ENCODE measurements at places on chromosomes 6 and 20. TPM values are rescaled to one million over a fixed set of nuclear protein-coding genes. Genes with fewer than 3 reads are reported as not detected.

DNA sequence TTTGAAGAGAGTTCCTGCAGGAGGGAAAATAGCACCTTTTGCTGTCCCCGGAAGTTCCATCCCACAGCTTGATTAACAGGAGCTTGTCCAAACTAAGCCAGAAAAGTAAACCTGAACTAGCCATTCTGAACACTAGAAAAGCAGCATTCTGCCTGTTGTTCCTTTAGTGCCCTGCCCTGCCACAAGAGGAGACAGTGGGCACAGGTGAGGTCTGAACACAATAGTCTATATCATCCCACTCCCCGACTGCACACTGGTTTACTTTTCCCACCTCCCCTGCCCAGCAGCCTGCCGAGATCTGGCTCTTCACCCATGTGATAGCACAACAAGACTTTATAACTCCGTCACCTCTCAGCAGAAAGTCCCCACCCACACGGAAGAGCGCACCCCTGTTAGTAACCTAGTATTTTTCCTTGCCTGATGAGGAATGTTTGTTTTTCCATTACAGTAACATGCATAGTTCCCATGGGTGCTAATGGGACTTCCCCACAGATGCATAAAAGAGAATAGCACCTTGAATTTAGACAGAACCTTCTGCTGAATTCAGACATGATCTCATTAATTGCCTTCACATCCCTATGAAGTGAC is 59.7 kb downstream of the TFAP2A start:
- no peak for DNase-seq

DNA sequence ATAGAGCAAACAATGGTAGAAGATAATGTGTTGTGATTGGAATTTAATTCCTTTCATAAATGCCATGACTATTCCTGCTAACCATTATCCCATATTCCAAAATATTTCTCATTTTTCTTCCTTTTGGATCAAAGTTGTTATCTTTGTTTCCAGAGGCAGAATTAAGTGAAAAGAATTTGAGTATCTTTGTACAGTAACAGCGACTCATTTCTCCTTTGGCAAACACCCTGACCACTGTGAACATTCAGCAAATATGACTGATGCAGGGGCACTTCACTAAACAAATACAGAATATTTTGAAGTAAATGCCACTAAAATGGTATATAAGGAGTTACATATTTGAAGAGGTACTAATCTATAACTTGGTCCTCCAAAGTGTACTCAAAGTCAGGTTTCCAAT is 105.0 kb upstream of the LAMP5 start:
- DNase-seq = no peak

ARFGEF3 gene
- total RNA-seq = 0.60 TPM

DNA sequence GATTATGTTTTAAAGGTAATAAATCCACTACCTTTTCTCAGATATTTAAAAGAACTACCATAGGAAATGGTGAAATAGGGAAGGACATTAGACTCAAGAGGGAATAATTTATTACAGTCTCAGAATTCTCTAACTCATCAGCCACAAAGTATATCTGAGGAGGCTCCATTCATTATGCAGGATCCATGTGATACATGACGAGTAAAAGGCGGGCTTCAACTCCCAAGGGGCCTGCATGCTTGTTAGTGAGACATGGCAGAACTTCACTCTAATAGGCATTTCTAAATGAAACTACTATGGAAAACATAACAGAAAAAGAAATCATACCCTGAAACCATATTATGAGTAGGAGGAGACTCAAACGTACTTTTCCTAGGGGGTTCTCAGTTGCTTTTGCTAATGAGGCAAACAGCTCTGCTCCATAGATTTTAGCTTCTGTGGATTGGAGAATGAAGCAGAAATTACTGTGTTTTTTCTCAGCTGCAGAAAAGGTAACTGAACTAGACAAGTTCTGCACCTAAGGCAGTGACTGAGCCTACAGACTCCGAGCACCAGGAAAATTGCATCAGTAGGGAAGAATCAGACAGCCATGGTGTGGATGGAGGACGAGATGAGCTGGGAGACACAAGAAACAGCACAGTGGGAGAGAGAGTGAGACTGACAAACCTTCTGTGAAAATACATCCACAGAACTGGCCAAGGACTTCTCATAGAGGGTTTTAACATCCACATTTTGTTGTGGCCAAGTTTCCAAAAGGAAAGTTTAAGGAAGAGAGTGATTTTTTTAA is 254.6 kb upstream of the PRDM1 start:
- no peak for DNase-seq

DNA sequence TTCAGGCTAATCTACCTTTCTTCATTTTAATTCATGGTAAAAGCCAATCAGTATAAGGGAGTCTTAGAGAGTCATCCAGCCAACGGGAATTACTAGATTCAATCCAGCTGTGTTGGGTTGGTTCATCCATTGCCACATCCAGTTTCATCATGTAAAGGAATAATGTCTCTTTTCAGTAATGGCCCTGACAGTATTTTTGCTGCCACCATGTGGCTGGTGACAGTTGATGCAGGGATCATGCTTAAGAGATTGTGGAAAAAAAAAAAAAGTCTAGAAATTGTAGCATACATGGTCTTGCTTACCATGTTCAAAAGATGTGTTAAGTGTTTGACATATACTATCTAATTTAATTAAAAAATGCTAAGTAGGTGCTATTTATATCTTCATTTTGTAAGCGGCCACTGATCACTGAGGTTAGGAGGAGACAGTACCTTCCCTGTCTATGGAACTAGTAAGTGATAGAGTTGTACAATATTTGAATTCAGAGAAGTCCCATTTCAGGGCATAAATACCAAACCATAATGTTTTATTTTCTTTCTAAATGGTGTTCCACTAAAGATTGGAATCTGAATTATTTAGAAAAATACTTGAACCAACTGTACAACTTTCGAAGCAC is 135.9 kb downstream of the KHDRBS2 start:
- DNase-seq = peak; percentile 72

FAM229B gene
- 23.7 TPM for total RNA-seq

GRCh38 chr6:161356167-161356854 is 82.5 kb upstream of the AGPAT4 start:
- DNase-seq = no peak

GRCh38 chr20:41436679-41437078 is 70.1 kb upstream of the EMILIN3 start:
- no peak for DNase-seq

FNDC1 gene
- not detected for total RNA-seq

C20orf202 gene
- 0.20 TPM for total RNA-seq

PCED1A gene
- 40.1 TPM for total RNA-seq

DNA sequence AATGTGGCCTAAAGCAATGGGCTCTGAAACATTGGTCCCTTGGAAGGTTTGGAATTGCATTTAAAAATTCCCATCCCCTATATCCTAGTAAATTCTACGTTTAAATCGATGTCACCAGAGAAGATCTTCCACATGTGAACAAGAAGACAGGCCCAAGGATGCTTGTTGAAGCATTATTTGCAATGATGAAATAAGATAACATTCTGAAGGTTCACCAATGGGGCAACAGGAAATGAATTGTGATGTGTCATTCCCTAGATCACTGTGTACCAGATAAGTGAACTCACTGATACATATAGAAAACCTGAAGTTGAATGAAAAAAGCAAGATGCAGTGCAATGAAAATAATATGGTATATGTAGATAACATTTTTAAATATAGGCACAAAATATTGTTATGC is 464.3 kb upstream of the BTBD3 start:
- no peak for DNase-seq

MOXD1 gene
- total RNA-seq = not detected

DNA sequence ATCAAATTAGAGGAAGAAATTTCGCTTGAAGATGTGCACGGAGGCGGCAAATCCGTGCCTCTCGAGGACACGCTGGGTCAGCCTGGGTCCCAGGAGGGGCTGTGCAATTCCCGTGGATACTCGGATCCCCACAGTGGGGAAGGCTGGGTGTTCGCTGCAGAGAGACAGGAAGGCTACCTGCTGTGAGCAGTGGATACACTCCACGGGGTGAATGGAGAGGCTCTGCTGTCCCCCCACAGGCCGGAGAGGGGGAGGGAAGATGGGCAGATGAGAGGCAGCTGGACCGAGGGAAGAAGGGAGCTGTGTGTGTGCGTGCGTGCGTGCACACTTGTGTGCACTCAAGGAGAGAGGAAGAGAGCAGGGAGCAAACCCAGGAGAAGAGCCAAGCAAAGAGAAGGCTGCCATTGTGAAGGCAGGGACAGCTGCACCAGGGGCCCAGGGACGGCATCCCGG is 57.3 kb downstream of the SULF2 start:
- no peak for DNase-seq

CALHM5 gene
- total RNA-seq = not detected

DNA sequence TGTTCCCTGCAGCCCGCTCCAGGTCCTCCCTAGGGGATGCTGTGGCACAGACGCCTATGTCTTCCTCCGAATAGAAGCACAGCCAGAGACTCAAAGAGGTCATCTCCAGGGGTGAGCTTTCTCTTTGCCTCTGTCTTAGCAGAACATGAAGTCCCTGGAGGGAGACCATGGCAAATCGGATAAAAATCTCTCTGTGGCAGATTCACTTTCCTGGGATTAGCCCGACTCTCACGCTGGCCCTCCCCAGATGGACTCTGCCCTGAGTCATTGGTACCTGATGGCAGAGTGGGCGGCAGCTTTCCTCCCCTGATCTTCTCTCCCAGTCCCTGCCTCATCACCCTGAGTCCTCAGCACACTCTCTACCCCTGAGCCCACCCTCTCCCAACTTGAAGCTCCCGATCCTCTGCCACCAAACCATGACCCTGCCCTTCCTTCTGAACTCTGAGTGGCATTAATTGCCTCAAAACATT is 58.0 kb upstream of the CCDC167 start:
- DNase-seq = no peak

BNIP5 gene
- not detected for total RNA-seq

- DNase-seq = no peak
These were observed 432.3 kb downstream of the CD83 start for GRCh38 chr6:14549871-14550270.

- DNase-seq = peak; percentile 74
These were observed 3.9 kb upstream of the LAMA5 start for GRCh38 chr20:62370807-62371587.

DNA sequence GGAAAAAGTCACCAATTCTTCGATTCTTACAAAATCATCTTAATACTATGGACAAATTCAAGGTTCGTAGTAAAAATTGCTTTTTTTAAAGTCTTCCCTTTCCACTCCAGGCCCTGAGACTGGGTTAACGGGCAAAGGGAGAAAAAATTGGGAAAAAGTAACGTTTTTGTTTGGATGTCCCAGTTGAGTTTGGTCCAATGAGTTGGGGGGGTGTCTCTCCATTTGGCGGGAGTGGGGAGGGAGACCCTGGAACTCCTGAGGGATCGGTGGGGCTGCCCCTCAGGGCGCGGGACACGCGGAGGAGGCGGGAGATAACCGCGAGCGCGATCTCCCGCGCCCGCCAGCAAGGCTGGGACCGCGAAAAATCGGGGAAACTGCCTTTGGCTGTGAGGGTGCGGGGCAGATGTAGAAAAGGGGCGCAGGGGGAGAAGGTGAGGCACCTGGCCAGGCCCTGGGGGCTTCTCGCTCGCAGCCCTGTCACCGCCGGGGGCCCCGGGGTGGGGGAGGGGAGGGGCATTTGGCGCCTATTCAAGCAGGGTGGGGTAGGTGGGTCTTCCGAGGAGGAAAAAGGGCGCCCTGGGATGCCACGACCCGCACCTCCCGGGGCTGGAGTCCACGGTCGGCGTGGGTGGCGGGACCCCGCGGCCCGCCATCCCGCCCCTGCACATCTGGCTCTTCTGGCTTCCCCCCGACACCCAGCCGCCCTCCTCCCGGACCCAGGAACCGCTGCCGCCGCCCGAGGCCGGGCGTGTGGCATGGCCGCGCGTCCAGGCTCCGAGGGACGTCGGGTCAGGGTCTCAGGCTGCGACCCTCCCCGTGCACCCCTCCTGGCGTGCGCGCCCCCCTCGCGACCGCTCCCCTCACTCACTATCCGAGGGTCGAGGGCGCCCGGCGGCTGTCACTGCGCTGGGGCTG is 595 bp downstream of the FBXO5 start:
- DNase-seq = no peak

- no peak for DNase-seq
These were observed 33.1 kb downstream of the HBS1L start for GRCh38 chr6:135021310-135022049.

DNA sequence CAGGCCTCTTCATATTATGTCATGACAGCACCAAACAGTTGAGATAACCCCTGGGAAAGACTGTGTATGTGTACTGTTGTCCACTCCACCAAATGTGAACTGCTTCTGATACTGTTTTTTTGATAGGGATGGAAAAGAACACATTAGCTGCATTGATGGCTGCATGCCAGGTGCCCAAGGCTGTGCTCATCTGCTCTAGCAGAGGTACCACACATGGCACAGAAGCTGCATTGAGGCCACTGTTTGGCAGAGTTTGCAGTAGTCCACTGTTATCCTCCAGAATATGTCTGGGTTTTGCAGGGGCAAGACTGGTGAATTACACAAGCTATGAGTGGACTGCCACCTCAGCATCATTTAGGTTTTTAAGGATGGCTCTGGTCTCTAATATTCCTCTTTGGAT is 28.2 kb upstream of the ELMO2 start:
- DNase-seq = no peak

BPIFB2 gene
- total RNA-seq = 54.5 TPM

GRCh38 chr6:81547149-81547548 is 205.3 kb downstream of the TENT5A start:
- no peak for DNase-seq

DNA sequence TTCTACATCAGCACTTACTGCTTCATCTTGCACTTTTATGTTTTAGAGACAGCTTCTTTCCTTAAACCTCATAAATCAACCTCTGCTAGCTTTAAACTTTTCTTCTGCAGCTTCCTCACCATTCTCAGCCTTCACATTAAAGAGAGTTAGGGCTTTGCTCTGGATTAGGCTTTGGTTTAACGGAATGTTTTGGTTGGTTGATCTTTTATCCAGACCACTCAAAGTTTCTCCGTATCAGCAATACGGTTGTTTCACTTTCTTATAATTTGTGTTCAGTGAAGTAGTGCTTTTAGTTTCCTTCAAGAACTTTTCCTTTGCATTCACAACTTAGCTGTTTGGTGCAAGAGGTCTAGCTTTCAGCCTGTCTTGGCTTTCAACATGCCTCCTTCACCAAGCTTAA is 40.4 kb downstream of the DNAAF9 start:
- DNase-seq = no peak

PBOV1 gene
- total RNA-seq = not detected

XKR7 gene
- total RNA-seq = not detected

VSTM2L gene
- total RNA-seq = not detected

- no peak for DNase-seq
These were observed 34.7 kb upstream of the STX16 start for GRCh38 chr20:58616411-58616810.

DNA sequence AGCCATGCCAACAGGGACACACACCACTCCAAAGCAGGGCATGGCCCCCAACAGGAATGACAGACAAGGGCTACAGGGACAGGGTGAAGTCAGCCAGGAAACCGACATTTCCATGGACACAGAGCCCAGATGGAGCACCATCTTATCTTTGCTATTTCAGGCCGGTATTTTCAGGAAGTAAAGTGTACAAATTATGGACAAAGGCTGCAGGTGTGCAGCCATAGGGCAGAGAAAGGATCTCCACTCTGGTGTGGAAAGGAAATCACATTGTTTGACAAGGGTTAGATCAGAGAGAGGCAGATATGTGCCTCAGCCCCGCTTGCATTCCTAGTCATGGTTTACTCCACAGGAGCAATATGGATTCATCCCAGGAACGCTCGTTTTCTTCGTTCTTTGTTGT is 81.7 kb upstream of the SLC22A23 start:
- DNase-seq = no peak

INSM1 gene
- not detected for total RNA-seq

PLN gene
- not detected for total RNA-seq

- DNase-seq = no peak
These were observed 96.3 kb upstream of the QKI start for GRCh38 chr6:163318071-163318786.

- no peak for DNase-seq
These were observed 705.5 kb upstream of the MAN1A1 start for GRCh38 chr6:120055071-120055470.

Measured in HepG2 (cell line).